Stimulated activated naive CD8-positive, alpha-beta T cell treated with anti-CD3 and anti-CD28 coated beads, Interleukin-15, amount 100 ng/mL, for 72 hours (primary cell): ENCODE measurements at places on chromosomes 6 and 20.

DNA sequence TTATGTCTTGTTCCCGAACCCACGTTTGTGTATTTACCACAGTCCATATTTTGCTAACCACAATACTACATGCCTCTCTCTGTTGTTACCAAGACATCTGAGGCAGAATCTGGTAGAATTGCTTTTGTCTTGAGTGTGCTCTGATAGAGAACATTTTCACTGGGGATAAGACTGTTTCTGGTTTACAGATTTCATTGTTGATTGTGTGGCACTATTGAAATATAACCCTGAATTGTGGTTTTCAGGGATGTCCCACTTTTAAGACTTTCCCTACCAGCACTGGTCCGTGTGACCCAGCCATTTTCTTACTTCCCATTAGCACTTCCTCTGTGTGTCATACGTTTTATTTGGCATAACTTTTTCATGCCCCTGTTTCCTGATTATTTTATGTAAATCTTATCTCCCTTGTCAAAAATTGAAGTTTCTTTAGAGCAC lies 12.2 kb downstream of the NCOA7 start:
- DNase-seq: no peak

GRCh38 chr20:23362392-23363256 lies 642 bp downstream of the GZF1 start:
- DNase-seq: peak; percentile 17

DNA sequence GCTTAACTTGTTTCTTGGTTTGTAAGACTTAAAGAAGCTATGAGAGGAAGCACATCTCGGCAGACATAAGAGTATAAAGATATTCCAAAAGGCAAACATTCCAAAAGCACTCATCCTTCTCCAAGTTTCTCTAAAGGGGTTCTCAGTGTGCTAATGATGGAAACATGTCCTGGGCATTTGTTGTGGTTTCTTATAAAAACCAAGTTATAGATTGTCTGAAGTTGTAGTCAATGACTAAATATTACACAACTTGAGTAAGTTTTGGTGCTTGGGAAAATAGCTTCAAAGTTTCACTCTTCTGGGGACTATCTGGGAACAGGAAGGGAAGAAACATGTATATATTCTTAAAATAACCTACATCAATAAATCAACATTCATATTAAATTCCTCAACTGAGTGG lies 128.3 kb upstream of the TBX18 start:
- no peak for DNase-seq

- DNase-seq: peak; percentile 44
Measured at GRCh38 chr20:63698739-63699465, 2.5 kb downstream of the TNFRSF6B start.

GRCh38 chr6:47169785-47170616 lies 127.9 kb upstream of the ADGRF1 start:
- DNase-seq: no peak

DNA sequence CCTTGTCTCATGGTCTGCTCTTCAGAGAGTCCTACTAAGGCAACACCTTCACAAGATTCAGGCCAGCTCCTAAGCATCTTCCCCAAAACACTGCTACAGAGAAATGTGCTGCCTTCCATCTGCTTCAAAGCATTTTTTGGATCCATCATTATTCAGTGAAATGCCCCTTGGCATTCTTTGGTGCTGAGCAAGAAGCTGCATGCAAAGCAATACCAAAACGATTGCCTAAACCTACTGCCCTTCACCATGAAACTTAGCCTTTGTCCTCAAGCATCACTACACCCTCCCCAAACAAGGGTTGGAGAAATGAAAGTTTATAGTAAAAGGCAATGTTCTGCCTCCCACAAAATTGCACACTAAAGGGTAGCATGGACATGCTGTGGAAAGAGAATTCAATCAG lies 93.5 kb downstream of the SNAP25 start:
- DNase-seq: no peak

DNA sequence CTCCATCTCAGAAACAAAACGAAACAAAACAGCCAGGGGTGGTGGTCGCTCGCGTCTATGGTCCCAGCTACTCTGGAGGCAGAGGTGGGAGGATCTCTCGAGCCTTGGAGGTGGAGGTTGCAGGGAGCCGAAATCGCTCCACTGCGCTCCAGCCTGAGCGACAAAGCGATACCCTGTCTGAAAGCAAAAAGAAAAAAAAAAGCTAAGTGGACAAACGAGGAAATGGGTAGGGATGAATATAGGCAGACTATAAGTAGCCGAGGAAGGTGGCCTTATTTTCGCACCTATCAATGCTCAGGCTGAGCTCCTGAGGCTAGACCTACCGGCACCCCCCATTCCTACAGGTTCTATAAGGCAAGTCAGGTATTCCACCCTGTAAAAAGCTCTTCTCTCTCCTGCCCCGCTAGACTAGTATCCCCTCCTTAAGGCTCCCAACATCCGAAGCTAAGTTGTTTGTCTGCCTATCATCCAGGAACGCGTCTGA lies 650 bp upstream of the CASP8AP2 start:
- peak; percentile 40 for DNase-seq

GRCh38 chr6:129872586-129872985 lies 11.5 kb upstream of the TMEM244 start:
- no peak for DNase-seq

DNA sequence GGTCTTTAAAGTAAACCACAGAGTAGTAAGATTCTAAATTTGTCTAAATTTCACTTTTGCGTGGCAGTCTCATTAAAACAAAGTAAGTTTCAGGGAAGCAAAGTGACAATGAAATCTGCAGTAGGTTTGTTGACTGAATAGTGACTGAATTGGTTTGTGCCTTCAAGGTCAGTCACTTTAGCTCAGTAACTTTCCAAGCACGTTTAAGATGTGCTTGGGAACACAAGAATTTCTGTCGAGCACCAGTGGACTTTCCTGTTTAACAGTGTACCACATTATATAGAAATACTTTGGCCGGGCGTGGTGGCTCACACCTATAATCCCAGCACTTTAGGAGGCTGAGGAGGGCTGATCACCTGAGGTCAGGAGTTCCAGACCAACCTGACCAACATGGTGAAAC lies 1.7 kb upstream of the CD24 start:
- DNase-seq: no peak

- no peak for DNase-seq
Measured at GRCh38 chr6:25583099-25583498, 68.9 kb upstream of the SCGN start.

DNA sequence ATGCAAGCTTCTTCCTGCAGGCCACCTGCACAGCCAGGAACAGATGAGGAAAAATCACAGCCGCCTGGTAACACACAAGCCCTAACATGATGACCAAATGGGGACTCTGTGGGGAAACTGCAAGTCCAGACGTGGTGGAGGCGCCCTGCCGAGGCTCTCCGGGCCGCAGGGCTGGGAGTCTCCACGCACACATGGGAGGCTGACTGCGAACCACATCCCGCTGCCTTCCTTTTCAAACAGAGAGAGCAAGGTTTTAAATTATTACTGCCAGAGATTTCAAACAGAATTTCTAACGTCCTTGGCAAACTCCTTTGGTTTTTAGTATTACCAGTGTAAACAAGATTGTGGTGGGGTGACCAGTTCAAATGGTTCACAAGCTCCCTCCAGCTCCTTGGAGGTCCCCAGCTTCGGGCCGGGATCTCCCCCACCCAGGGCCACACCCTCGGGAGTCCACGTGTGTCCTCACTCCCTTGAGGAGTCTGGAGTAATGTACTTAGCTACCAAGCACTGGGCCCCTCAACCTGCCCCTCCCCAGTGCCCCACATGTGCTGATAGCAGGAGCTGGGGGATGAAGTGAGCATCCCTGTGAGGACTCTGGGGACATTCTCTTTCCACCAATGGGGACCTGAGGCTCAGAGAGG lies 252.7 kb downstream of the TAF4 start:
- no peak for DNase-seq

DNA sequence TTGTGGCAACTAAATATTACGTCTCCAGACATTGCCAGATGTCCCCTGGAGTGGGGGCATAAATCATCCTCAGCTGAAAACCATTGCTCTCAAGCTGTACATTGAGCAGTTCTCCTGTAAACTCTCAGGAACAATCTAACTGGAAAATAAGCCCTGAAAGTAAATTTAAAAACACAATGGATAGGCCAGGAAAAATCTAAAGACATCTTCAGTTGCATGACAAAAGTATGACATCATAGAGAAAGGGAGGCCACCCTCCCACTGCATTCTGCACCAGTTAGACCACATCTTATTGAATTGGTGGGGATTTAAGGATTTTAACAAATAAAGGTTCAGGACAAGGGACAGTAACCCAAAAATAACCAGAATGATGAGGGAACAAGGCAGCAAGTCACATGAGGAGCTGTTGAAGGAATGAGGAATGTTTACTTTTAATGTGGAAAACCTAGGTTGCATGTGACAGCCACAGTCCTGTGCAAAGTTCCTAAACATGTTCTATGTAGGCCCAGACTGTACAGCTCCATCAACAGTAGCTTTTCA lies 5.3 kb downstream of the PLA2G7 start:
- no peak for DNase-seq
